Fibroblast of mammary gland (primary cell): ENCODE measurements at places on chromosomes 11 and 22.

DNA sequence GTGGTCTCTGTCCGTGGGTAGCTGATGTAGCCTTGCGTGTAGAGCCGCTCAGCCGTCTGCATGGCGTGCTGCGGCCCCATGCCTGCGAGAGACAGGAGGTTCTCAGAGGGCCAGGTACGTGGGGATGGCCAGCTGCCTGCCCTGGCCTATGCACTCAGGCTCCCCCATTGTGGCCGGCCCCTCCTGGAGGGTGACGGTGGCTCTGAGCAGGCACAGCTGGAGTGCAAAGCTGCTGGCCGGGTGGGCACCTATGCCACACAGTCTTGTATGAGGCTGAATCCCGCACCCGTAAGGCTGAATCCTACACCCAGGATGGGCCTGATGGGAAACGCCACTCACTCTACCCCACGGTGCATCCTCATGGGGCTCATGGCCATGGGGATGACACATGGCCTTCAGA, 11.6 kb upstream of the PPM1F start:
- DNase-seq = no peak

GRCh38 chr11:69666752-69667536, 8.2 kb downstream of the LTO1 start:
- DNase-seq = no peak

GRCh38 chr11:64406221-64406946, 47.4 kb downstream of the RPS6KA4 start:
- DNase-seq = no peak

DNA sequence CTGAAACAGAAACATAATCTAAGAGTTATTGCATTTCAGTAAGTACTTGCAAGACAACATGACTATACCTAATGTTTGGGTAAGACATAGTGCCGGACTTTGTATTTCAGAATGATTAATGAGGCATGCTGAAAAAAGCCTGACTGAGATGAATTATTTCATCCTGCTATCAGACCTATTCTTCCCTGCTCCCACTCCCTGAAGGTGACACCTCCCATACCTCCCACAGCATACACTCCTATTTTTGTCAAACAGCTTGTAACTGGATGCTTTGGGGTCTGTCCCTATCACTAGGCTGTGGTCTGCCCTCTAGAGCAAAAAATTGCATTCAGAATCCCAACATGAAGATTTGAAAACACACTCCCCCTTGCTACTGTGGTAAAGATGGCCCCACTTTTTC, 10.9 kb upstream of the SCN3B start:
- no peak for DNase-seq

DNA sequence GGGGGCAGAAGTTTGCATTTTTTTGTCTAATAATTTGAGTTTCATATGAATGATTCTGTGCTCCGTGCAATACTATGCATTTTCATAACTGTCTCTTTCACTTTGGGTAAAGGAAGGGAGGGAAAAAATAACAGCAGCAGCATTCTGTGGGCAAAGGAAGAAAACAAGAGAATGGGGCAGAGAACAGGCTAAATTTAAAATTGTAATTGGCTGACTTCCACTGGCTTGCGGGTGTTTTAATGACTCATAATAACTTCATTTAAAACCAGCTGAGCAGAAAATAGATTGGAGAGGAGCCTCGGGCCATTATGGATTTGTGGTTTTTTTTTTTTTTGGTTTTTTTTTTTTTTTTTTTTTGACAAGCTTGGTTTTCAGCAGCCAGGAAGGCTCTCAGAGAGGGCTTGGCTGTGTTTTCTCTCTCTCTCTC, 107.4 kb downstream of the ZBTB16 start:
- DNase-seq = peak; percentile 95

GRCh38 chr11:35066783-35067423, 72.1 kb upstream of the CD44 start:
- no peak for DNase-seq

GRCh38 chr11:85109141-85109540, 518.0 kb downstream of the DLG2 start:
- no peak for DNase-seq

DNA sequence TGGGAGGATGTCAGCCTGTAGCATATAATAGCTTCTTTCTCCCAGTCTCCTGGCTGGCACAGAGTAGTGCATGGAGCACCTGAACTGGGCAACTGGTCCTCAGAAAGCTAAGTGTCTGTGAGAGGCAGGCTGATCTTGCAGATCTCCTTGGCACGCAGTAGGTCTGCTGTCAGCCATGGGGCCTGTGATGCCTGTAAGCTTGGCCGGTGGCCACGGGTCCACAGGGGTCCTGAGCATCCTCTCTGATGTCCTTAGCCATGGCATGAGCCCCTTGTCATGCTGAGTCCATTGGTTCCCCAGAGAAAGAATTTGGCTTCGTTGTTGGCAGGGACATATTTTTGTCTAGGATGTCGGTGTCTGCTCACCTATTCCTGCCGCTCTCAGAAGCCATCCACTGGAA, 25.0 kb downstream of the AMPD3 start:
- no peak for DNase-seq

DNA sequence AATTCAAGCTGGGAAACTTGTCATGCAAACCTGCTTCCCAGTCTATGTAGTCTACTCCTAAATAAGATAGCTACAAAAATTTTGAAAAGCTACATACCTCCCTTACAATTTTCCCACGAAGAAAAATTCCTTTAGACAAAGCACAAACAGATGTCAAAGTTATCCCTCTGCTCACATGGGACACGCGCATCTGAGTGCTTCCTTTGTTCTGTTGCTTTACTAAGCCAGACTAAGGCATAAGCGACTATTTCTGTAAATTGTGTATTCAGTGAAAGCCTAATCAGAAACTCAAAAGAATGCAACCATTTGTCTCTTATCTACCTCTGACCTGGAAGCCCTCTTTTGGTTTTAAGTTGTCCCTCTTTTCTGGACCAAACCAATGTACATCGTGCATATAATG, 583.7 kb upstream of the B3GAT1 start:
- no peak for DNase-seq

GRCh38 chr22:20430720-20431510, 6.7 kb downstream of the SCARF2 start:
- no peak for DNase-seq

DNA sequence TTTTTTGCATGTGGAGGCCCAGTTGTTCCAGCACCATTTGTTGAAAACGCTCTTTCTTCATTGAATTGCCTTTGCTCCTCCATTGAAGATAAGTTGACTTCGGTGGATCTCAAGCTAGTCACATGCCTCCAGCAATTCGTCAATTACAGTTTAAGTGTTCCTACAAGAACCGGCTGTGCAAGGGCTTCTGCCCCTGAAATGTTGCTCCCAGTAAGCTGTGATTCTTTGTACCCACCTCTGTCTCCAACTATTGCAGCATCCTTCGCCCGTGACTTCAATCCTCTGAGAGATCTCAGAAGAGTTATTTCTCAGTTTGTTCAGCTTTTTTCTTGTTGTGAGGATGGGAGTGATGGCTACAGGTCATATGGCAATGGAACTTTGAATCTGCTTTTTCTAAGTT, 194.2 kb upstream of the B3GAT1 start:
- DNase-seq = no peak

- DNase-seq = no peak
Measured at GRCh38 chr11:42992594-42992993, 319.2 kb upstream of the API5 start.

DNA sequence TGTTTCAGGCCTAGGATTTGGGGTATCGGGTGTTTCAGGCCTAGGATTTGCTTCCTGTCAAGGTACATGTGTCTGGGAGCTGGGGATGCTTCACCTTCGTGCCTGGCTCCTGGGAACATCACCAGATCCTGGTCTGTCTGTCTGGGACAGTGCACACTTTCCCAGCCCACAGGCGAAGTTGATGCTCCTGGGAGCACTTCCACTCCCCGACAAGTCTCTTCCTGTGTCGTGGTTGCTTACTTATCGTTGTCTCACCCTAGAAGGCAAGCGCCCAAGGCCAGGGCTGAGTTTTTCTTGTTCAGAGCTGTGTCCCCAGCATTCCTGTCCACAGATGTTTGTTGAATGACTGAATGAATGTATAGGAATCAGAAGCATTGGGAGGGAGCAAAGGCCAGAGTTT, 71.5 kb downstream of the LINC01488 start:
- DNase-seq = no peak

DNA sequence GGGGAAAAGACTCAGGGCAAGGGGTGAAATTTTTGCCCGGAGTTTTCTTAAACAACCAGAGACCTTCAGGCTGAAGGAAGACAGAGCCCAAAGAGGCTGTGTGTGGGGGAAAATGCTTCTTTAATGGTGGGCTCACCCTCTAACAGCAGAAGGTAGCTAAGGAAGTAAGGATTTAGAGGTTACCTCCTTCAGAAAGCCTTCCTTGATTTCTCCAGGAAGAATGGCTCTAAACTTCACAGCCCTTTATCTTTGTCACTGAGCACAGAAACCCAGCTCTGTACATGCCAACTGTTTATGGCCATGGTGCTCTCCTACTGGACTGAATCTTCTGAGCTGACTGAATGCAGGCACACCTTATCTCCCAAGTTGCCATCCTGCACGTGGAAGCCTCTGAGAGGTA, 196.0 kb downstream of the TENM4 start:
- DNase-seq = no peak

- peak; percentile 44 for DNase-seq
Measured at GRCh38 chr11:6825231-6825744, 20.2 kb upstream of the OR10A5 start.

DNA sequence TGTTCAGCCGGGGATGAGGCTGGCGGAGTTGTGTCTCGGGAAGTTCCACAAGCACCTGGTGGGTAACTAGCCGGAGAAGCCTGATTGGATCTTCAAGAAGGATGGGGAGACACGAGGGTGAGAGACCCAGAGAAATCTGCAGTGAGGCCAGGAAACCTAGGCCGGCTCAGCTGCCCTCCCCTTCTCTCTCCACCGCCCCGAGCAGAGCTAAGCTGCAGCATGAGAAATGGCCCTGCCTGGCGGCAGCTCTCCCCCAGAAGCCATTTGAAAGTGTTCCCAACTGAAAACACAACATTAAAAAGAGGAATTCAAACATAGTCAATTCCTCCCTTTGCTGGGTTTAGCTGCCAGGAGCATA, 77.8 kb upstream of the SHISAL1 start:
- no peak for DNase-seq

GRCh38 chr11:73203790-73204189, 14.3 kb upstream of the P2RY2 start:
- no peak for DNase-seq

DNA sequence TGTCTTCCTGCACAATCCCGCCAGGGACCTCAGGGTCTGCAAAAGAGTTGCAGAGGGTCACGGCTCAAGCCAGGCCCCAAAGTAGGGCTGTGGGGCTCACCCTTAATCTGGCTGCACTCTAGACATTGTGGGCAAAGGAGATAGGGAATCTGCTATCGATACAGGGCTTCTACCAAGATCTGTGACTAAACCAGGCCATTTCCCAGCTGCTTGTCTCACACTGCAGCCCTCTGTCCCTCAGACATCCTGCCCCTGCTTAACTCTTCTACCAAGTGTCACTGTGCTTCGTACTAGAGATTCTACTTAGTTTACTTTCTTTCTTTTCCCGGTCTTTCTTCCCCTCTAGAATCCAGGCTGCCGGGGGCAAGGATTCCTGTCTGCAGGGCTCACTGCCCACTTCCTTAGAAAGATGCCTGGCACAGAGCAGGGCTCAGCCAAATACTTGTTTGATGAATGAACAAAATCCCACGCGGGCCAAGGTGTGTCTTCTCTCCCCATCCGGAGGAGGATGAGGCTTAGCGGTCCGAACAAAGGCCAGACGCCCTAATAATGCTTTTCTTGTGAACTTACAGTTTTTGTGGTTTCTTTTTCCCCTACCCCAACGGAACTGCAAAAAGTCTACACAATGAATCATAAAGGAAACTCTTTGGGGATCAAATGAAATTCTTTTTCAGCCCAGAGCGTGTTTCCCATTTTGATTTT, 61.3 kb upstream of the ANO1 start:
- peak; percentile 21 for DNase-seq

DNA sequence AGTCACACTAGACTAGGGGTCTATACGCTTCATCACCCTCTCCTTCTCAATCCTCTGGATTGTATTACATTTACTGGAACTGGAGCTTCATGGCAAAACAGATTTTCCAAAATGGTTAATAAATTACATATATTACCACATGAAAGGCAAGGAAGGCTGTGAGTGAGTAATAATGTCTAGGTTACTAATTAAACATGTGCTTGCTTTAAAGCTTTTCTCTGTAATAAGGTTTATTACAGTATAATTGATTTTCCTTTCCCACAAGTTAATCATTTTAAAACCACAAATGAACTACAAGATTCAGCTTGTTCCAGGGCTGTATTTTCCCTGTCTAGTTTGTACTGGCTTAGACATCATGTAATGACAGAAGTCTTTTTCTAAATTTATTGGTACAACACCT, 25.6 kb downstream of the MMP13 start:
- no peak for DNase-seq

DNA sequence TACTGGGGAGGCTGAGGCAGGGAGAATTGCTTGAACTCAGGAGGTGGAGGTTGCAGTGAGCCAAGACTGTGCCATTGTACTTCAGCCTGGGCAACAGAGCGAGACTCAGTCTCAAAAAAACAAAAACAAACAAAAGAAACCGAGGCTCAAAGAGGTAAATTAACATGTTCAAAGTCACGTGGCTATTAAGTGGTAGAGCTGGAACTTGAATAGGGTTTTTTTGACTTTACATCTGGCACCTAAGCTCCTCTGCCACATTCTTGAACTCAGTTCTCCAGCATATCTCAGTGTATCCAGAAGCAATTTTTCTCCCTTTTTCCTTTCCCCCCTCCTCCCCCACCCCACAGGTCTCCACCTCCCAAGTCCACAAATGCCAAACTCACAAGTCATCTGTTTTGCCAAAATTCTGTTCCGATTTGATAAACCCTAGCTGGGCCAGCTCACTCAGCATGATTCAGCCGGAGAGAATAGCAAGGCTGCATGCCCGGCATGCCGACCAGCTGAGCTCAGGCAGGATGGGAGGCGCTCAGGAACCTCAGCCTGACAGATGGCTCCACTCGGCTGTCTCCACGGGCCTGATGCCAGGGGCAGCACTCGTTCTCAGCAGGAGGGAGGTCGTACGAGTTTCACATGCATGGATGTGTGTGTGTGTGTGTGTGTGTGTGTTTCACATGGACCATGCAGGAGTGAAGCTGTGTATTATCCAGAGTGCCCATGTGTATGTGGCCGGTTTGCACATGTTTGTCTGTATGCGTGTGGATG, 63.2 kb upstream of the RRAS2 start:
- DNase-seq = peak; percentile 99

DNA sequence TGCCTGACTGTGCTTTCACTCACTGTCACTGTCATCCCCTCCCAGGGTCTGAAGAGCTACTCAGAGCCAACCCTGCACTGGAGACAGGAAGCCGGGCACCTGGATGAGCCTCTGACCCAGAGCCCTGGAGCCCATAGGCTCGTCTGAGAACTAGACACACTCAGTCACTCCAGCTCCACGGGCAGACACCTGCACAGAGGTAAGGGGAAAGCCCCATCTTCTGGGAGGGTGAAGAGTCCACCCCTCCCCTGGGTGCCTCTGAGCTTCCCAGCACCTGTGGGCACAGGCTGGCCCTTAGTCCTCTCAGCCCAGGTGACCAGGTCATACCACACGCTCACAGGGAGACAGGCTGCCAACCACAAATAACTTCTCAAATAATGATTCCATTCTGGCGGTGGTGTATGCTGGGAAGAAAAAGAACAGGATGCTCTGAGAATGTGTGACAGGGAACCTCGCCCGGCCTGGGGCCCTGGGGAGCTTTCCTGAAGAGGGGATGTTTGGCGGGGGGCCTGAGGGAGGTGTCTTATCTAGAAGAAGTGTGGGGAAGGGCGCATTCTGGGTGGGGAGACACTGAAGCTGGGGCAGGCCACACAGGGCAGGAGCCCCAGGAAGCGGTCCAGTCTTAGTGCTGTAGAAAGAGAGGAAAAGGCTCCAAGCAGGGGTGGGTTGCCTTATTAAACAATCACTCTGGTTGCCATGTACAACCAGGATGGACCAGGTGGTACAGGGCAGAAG, 5.3 kb downstream of the CCDC157 start:
- no peak for DNase-seq
